ENCODE measurements at places on chromosomes 12 and 14.
A peak's percentile ranks its signal among the peaks of the same experiment; 100 is the strongest.

GRCh38 chr14:84042992-84043391, 1487.0 kb upstream of the FLRT2 start:
- DNase-seq = no peak

DNA sequence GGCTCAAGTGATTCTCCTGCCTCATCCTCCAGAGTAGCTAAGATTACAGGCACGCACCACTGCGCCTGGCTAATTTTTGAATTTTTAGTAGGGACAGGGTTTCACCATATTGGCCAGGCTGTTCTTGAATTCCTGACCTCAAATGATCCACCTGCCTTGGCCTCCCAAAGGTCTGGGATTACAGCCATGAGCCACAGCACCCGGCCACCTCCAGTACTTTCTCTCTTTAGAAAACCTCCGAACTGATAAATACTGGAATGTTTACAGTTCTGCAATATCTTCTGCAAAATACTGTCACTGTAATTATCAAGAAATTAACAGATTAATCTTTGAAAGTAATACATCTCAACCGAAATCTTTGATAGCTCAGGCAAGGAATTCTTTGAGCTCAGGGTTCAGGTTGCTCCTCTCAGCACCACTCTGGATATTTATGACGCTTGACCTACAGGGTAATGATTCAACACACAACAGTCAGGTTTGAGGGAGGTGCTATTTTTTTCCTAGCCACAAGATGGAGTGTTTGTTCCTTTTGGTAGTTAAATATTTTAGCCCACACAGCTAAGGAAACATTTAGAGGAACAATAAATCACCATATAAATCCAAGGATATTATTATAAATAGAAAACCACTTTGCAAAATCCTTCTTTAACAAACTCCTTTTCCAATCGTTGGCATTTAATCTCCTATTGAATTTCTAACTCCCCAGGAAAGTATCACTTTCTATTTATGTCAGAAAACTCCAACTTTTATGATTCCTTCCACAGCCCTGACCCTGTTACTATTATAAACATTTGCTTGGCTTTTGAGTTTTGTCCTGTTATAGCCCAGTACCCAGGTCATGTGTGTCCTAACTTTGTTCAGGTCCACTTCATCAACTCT, 48.6 kb upstream of the GTF2A1 start:
- DNase-seq = peak; percentile 61

- peak; percentile 17 for DNase-seq
Measured at GRCh38 chr12:65229441-65229840, 49.0 kb upstream of the MSRB3 start.

DNA sequence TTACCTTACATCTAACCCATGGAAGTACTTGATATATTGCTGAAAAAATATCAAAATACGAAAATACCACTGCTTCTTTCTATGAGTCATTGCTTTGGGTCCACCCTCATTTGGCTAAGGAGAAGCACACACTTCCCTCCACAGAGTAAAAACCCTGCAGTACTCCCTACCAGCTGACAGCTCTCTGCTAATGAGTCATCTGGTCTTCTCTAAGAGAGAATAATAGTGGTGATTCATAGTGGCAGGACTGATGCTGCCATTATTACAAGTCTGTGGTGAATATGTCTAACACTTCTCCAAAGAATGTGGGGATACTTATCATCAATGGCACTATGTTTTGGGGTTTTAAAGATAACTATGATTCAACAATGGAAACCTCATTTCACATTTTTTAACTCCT, 90.7 kb downstream of the PPFIA2 start:
- DNase-seq = peak; percentile 90

Measured in H4 (cell line).